Right cardiac atrium (tissue), 5 donors: ENCODE measurements at places on chromosomes 4 and X.

GRCh38 chrX:1139185-1139500 is 73.3 kb downstream of the CRLF2 start:
- DNase-seq = no peak

DNA sequence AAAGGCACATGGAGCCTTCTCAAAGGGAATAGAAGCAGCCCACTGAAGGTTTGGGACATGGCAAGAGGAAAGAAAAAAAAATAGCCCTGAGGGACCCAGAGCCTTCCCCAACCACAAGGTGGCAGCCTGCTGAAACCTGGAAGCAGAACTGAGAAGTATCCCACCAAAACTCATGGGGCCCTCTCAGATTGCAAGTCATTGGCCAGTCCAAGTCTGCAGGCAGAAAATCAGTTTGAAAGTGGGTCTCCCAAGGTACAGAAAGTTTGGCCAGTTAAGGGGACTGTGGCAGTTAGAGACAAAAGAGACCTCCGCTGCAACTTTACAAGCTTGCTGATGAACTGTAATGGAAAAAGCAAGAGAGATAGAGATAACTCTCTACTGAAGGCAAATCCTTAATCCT is 155.8 kb downstream of the ANTXR2 start:
- peak; percentile 18 for DNase-seq

DNA sequence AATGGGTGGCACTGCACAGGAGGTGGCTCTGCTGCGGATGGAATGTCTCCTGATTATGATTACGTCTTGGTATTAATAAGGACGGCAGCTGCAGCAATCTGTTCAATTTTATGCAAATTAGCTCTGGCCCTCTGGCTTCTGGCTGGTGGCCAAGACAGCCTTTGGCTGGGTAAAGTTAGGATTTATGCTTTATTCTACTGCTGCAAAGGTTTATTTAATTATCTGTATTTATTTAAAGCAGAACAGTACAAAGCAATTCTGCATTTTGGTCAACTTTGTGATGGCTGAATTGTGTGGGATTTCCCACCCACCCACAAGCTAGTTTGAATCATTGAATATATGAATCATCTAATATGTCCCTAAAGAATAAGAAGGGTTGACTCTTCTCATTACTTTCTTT is 745.6 kb upstream of the FAM241A start:
- DNase-seq = no peak

- no peak for DNase-seq
These were observed 4.5 kb upstream of the MAML3 start for GRCh38 chr4:140158365-140159030.

DNA sequence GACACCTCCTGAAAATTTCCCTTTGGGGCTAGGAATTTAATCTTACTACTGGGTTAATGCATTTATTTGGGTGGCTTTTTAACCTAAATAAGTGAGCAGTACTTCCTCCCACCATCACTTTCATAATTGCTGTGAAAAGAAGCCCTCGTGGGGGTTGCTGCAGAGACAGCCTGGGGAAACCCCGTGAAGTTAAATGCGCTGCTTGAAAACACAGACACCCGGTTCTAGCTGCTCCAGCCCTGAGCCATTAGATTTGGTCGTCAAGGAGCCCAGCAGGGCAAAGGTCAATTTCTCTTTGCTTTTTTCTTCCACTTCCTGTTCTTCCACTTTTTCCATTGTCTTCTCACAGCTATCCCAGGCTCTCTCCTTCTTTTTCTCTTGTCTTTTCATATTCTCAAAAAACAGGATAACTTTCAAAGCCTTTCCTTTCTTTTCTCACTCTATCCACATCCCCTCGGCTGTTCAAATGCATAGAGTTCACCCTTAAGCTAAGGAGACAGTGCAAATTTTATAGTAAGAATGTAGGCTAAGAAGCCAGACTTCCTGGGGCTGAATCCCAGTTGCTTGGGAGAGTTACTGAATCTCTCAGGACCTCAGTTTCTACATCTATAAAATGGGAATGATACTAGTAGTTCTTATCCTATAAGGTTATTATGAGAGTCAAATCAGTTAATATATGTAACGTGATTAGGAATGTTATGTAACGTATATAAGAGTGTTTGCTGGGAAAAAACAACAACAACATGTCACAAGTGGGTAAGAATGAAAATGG is 91.5 kb upstream of the ZNF827 start:
- DNase-seq = no peak

GRCh38 chr4:175951794-175952193 is 113.8 kb upstream of the WDR17 start:
- DNase-seq = no peak

DNA sequence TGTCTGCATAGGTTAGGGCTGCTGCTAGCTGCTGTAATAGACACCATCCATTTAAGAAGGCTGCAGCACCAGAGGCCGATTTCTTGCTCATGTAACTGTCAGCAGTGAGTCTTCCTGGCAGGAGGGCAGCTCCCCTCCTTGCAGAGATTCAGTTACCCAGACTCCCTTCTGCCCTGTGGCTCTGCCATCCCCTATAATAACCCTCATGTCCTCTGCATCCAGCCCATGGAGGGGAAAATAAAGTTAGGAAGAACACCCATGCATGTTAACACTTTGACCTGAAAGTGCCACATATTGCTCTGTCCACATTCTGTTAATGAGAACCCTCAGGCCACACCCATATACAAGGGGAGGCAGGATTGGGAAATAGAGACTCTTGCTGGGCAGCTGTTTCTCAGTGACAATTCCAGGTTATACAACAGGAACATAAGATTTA is 5.4 kb downstream of the STBD1 start:
- no peak for DNase-seq

GRCh38 chrX:119273420-119274192 is 37.5 kb downstream of the PGRMC1 start:
- DNase-seq = peak; percentile 52

DNA sequence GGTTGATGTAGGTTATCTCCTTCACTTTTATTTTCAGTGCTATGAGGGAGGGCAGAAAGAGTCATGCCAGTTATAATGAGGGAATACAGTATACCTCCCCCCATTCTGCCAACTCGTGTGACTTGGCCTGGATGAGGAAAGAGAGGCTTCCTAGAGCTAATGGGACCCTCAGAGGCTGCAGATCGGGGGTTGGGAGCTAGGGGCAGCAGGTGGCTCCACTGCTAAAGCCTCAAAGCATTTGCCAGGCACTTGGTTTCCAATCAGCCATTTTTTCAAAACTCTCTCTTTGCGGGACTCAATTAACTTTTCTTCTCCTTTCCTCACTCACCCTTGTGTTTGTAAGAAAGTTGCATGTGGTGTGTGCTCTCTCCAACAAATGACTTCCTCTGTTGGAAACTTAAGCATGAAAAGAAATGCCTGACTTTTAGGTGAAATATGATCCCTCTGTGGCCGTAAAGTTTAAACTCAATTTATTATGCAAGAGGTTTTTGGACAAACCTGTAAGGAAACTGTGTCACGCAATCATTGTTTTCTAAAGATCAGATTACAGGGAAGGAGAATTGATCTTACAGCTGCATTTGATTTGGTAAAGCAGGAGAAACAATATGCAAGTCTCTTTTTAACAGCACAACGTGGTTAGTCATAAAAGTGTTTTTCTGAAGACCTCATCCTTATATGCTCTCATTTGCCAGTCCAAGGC is 7.0 kb downstream of the SFRP2 start:
- no peak for DNase-seq

DNA sequence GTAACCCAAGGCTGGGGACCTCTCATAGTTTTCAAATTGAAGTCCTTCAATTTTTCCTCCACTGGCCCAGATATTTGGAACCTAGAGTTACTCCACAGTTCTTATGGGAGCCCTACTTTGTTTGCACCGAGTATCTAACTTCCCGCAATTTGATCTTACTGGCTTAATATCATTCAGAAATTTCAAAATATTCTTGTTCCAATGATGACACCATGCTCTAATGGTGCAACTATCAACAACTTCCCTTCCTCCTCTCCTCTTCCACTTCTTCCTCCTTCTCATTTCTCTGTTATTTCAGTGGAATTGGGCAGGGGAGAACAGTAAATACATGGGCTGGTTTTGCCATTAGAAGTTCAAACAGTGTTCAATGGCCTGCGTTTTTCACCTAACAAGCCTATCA is 20.2 kb downstream of the PDCL2 start:
- no peak for DNase-seq

- no peak for DNase-seq
These were observed 123.6 kb upstream of the LIMCH1 start for GRCh38 chr4:41414412-41414779.

- no peak for DNase-seq
These were observed 372.6 kb downstream of the FBXO8 start for GRCh38 chr4:173910891-173911290.

DNA sequence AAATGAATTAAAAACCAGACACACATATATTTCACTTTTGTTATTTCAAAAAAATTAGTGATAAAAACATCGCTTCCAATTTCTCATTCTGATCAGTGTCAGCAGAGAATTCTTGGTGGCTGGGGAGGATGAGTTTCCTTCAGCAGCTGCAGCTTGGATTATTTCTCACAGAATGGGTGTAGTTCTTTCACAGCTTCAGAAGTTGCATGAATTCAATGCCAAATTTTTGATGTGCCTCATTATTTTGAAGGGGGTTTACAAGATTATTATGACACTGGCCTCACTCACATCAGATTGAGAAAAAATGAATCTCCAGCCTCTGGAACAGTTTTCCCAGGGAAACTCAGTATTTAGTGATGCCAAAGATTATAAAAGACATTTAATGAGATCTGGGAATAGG is 184.9 kb upstream of the WDFY3 start:
- no peak for DNase-seq

DNA sequence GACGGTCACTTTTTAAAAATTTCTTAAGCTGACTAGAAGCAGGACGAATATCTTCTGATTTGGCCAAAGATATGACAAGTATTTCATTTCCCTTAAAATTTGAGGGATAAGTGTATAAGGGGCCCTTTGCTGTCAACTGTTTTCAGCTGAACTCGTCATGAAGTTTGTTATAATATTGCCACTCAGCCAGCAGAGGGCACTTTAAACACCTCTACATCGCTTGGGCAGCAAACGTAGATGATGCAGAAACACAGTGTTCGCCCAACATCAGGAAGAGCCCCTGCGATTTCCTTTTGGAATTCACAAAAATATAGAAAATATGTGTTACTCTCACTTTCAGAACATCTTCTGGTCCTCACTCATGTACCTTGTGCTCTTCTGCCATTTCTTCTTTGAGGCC is 435.7 kb upstream of the FMR1 start:
- DNase-seq = no peak

- no peak for DNase-seq
These were observed 39.7 kb upstream of the DCLK2 start for GRCh38 chr4:150038335-150039076.

DNA sequence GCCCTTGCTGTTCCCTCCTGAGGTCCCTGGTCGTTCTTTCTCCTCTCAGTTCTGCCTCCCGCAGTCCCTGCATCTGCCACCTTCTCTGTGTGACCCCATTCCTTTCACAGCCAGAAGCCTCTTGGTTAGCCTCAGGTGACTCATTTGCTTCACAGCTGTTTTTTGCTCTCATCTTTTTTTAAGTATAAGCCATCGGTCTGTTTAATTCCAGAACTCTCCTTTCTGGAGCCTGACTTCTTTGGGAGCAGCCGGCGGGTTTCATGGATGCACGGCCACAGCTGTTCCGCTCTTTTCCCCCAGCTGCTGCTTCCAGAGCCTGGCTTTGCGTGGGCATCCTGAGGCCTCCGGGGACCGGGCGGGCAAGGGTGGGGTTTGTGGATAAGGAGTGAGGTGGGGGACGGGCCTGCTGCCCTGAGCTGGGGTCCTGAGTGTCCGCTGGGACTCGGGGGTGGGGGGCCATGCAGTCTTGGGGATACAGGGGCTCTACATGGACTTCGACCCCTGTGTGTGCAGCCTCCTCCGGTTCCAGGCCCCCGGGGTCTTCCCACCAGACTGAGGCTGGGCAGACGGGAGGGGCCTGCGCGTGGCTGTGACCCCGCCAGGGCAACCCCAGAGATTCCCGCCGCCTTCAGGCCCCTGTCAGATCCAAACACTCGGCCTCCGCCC is 46.7 kb downstream of the PCGF3 start:
- DNase-seq = no peak

- DNase-seq = no peak
These were observed 19.6 kb downstream of the NSDHL start for GRCh38 chrX:152850465-152850864.

DNA sequence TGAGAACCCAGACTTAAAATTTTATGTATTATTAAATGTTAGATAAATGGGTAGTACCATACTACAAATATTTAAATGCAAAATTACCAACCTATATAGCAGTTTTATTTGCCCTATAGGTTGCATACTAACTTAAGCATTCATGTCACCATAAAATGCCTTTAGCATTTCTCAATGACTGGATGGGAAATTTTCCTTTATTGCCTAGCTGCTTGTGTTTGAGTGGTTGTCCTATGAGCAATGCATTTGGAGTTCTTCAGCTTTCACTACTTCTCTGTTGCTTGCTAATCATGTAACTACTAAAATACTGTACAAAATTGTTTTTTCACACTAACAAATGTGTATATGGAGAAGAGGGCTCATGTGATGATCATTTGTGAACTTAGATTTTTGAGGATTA is 44.2 kb upstream of the CEP135 start:
- DNase-seq = no peak

GRCh38 chr4:6327220-6327917 is 57.7 kb downstream of the WFS1 start:
- peak; percentile 78 for DNase-seq

DNA sequence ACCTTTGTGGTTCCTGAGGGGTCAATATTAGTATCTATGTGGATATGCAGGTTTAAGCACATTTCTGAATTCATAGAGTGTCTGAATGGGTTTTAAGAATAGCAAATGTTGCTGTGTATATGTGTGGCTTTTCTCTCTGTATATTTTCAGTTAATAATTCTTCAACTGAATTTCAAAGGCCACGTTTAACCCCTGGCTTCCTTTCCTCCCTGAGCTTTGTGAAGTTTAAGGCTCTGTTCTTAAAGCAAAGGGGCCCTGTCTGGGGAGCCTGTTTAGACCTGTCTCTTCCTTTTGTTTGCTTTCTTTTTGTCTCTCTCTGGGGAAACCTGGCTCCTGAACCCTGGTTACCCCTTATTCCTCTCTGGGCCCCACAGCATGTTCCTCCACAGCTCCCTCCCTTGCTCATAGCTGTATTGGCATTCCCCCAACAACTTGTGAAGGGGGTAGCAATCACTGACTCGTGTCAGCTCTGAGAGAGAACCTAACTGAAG is 139.1 kb downstream of the COL4A6 start:
- DNase-seq = no peak

GRCh38 chr4:30726090-30726675 is 6.0 kb downstream of the PCDH7 start:
- DNase-seq = no peak

DNA sequence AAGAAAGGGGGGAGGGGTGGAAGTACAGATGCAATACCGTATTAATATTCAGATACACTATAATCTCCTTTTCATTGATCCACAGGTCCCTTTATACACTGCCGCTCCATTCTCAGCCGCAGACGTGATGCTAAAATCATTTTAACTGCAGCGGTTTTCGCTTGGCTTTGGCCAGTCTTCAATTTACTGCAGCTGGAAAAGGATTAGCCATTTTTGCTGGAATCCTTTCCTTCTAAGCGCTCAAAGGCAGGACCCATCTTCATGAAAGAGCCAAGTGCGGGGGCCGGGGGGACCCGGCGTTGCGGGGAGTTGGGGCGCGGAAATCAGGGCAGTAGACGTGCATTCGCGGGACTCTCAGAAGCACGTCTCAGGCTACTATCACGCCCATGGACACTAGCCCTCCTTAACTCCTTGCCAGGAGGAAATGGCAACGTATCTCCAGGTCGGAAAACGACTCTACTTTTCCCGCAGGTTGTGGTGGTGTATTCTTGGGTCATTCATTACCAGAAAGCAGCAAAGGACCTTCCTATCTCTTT is 1.7 kb upstream of the PCDH10 start:
- DNase-seq = no peak

GRCh38 chr4:185811509-185812364 is at the start of gene SORBS2:
Gene SORBS2 (minus strand): TSS chr4:185812194. CDS start chr4:185690571, 121,623 bp downstream.
- DNase-seq = no peak

- no peak for DNase-seq
These were observed 624.0 kb upstream of the IGFBP7 start for GRCh38 chr4:57734104-57734670.
